ENCODE measurements at places on chromosomes 2 and 18.

GRCh38 chr2:23760736-23761135 is 166.2 kb downstream of the ATAD2B start:
- no peak for DNase-seq

DNA sequence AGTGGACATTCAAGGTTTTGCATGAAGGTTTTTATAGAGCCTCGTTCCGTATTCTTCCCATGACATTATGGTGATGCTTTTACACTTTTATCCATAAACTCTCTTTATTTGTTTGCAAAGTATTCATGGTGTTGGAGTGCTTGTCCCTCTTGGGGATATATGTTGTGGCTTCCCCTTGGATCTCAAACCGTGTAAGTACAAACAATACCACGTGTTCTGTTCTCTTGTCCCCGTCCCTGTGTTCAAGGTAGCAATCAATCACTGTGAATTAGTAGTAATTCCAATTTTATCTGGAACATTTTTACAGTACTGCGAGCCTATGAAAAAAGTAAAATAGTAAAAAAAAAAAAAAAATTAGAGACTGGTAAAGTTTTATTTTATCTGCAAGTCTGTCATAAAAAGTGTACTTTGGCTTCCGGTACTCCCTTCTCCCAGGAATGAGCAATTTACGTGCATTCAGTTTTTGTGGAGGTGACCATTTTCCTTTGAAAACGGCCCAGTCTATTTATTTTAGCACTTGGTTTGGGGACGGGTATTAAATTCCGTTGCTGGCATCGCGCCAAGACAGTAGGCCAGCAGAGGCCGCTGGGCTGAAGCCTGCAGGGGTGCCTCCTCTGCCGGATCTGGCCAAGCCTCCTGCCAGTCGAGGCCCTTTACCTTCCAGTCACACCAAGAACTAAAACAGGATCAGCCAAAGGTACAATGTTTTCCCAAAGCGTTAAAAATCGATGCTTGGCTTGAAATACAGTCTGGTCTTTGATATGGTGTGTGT is 175.7 kb downstream of the SOCS6 start:
- no peak for DNase-seq

GRCh38 chr2:13115643-13116042 is 398.9 kb downstream of the TRIB2 start:
- DNase-seq, result no peak

- DNase-seq, result no peak
Observed at GRCh38 chr2:81087646-81088045, 783.1 kb upstream of the LRRTM1 start.

GRCh38 chr2:138013639-138014038 is 49.4 kb downstream of the HNMT start:
- no peak for DNase-seq

- DNase-seq, result peak; percentile 81
Observed at GRCh38 chr2:218979846-218980734, 4.9 kb downstream of the FEV start.

DNA sequence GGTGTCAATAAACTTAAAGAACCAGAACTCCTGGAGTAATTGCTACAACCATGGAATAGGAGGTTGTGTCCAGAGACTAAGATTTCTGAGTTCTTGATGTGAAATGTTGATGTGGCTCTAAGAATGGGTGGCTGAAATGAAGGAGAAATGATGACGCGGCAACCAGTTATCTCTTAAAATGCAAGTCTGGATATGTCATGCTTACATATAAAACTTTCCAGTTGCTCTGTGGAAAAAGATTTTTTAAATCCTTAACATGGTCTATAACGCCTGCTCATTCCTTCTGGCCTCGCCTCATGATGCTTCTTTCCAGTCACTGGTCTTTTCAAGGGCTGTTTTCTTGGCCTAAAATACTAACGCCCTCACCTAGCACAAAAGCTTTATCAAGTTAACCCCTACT is 23.5 kb upstream of the MYO1B start:
- no peak for DNase-seq

Measured in activated CD4-positive, alpha-beta T cell treated with anti-CD3 and anti-CD28 coated beads, Interleukin-2, amount 50 U/mL, for 24 hours (primary cell).